ENCODE measurements at places on chromosomes 2 and 18.

DNA sequence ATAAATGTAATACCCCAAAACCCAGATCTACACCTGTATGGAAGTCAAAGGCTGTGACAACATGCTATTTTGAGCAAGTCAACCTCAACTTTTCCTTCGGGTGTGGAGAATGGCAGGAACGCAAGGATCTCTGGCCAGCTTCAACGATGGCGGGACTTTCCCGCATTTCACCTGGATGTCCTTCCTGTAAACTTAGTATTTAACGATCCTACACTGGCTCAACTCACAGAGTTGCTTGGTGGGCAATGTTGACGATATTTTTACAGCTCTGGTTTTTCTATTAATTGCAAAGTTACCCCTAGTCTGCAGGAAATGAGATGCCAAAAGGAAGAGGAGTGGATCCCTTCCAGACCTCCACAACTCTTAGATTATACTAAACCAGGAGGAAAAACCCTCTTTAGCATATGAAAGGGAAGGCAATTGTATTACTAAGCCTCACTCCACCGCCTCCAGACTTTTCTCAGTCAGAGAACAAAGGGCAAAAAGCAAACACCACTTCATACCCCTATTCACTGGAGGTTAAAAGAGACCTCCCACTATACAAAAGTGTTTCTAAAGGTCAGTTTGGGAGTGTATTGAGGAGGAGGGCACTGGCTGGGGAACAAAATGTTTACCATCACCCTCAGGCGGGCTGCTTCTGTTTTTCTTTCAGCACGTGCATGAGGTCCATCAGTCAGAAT lies 56.5 kb upstream of the ACVR1 start:
- DNase-seq: no peak

GRCh38 chr2:88659538-88659915 lies 31.9 kb upstream of the RPIA start:
- DNase-seq: no peak

- no peak for DNase-seq
These were observed 138.6 kb downstream of the BCL2 start for GRCh38 chr18:63180971-63181376.

DNA sequence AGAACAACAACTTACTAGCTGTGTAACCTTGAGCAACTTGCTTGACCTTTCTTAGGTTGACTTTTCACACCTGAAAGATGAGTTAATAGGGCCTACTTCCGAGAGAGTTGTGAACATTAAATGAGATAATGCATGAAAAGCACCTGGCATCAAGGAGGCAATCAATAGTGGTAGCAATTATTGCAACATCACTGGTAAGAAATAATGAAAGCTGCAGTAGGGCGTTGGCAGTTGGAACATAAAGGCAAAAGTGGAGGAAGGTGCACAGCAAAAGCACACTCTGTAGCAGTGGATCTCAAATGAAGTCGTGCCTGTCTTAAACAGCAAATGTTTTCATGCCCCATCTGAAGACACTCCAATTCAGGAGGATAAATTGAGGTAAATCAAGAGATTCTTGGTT lies 178.9 kb upstream of the VRK2 start:
- no peak for DNase-seq

DNA sequence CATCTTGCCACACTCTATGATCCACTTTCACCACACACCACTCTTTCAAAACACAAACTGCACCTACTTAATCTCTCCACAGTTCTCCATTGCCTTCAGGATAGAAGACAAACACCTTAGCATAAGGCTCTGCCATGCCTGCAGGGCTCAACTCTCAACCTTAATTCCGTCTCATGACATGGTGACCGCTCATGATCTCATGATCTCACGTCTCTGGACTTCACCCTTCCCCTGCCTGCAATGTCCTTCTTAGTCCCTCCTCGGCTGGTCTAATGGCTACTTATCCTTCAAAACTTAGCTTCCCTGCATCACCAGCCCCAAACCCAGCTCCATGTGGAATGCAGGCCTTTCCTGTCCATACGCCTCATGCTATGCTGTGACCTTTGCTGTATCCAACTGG lies 85.3 kb downstream of the ACVR1 start:
- no peak for DNase-seq

DNA sequence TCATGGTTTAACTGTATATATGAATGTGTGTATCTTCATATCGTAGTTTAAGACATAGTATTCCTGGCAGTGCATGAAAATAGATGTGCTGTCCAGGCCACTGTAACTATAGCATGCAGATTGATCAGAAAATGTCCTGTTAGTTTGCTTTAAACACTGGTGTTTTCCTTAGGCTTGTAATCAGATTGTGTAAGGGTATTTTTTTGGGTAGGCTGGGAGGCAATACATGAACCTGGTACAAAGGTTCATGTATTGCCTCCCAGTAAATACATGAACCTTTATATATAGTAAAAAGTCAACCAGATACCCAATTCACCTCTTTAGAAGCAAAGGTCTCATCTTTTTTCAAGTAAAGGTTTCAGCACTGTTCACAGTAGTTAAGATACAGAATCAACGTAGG lies 1.6 kb downstream of the COQ10B start:
- no peak for DNase-seq

DNA sequence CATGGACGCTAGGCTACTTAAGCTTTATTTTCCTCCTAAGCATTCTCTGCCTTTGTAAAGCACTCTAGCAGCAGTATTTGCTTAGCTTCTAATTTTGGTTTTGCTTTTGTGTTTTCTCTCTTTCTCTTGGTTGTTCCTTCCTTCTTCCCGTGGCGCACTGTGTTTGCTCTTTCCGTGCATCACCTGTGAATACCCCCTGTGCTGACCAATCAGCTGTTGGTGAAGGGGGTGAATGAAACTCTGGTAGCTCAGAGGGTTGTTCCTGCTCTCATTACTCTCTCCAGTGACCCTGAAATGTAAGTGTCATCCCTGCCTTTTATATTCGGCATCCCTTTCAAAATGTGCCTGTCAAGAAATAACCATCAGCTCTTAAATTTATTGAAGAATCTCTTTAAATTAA lies 45.5 kb upstream of the TNFRSF11A start:
- no peak for DNase-seq

GRCh38 chr2:153294199-153294786 lies 184.3 kb downstream of the RPRM start:
- no peak for DNase-seq

All from activated T-cell treated with anti-CD3 and anti-CD28 coated beads for 24 hours (primary cell).